ENCODE measurements at places on chromosomes 2 and 18.

GRCh38 chr2:198114064-198114463, 309.7 kb downstream of the PLCL1 start:
- DNase-seq = no peak

DNA sequence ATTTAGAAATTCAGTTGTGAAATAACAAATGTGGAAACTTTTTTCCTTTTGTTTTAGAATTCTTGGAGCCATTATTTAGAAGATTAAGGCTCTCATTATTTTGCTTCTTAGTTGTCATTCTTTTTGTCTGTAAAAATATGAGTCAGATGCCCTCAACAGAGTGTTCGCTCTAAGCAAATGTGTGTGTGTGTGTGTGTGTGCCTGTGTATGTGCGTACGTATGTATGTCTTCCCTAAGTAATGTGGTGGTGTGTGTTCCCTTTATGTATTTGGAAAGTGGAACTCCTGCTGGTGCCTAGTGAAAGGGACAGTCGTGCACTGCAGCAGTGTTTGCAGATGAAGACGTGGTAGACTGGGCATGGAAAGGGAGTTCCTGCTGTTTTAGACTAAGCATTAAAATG, 27.5 kb downstream of the ZNF407 start:
- no peak for DNase-seq

DNA sequence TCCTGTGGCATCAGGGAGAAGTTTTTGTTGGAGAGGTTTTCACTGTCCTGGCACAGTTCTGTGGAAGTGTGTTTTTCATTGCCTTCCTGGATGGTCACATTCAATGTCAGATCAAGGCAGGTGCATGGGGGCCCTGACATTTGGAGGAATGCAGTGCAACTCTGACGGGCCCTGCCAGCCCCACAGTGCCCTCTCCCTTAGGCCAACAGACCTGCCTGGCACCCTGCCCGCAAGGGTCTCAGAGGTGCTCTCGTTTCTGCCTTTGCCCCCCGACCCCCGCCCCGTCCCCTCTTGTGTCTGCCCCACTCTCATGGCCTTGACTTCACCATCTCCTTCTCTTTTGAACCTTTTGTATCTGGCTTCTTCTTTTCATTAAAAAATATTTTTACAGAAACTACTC, 257.2 kb upstream of the HDAC4 start:
- no peak for DNase-seq

DNA sequence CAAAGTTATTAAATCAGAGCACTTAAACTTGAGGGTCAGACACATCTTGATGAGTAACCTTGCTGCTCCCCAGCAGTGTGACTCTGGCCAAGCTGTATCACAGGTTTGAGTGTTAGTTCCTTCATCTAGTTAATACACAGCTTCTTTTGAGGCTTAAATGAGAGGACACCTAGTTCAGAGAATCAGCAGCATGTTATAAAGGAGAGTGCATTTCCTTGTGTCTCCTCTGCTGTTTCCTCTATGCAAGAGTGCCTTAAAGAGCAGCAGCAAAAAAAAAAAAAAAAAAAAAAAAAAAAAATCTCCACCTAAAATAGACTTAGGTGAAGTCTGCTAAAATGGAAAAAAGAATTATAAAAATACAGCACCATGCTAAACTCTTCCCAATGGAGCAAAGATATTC, 261.9 kb downstream of the TCF4 start:
- DNase-seq = no peak

GRCh38 chr2:55111570-55112228, 61.4 kb upstream of the RTN4 start:
- DNase-seq = no peak

DNA sequence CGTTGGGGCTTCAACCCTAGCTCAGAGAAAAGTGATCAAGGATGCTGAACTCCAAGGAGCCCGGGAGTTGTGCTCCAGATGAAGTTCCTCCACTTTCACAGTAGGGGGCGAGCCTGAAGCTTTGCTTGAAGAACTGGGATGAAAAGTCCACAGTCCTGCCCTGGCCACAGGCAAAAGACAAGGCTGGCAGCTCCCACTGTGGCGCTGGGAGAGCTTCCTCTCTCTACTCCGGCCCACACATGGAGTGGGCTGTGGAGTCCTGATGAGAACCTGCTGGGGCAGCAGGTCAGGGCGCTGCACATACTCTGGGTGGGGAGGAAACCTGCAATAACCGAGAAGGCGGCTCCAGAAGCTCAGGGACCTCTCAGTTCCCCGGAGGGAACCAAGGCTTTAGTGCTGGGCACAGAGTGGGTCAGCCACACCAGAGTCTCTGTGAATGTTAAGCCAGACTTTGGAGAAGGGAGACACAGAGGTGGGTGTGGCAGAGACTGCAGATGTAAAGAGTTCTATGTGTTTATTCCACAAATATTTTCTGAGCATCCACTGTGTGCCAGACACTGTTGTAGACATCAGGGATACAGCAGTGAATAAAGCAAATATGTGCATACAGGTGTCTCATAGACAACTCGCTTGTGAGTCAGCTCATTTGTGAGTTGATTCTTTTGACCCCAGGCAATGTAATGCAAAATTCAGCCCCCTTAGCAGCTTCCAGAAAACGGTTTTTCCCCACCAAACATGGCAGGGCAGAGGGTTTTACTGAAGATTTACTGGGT, 48.0 kb upstream of the MRPL33 start:
- DNase-seq = peak; percentile 73

DNA sequence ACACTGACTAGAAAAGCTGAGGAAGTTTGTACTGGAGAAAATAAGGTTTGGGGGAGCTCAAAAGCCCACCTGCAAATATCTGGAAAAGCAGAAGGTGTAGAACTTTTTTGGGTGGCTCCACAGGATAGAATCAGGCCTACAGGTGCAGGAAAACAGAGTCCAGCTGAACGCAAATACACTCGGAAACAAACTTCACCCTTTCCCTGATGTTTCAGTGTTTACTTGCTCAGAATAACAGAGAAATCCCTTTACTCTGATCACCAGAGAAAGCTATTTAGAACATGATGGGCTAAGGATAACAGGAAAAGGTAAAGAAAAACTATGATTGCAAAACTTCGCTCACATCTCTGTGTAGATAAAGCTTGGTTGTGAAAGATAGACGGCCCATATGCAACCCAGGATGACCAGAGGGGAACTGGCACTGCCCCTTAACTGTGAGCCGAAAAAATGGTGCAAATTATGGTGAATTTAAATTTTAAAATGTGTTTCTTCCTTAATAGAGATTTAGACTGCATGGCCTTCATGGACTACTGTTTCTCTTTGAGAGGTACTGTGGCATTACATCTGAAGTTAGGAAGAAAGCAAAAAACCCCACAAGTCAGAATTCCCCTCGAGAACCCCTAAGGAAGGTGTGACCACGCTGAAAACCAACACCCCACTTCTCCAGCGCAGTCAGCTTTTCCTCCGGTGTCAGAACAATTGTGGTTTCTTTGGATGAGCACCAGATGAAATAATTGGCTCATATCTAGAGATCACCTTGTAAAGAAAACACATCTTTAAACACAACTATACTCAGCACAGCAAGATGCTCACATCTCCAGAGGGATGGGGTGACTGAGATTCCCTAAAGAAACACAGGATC, 84.5 kb upstream of the TMEM247 start:
- no peak for DNase-seq

GRCh38 chr18:28723506-28723905, 546.6 kb upstream of the CDH2 start:
- no peak for DNase-seq

GRCh38 chr2:128375454-128375853, 56.8 kb upstream of the HS6ST1 start:
- no peak for DNase-seq

DNA sequence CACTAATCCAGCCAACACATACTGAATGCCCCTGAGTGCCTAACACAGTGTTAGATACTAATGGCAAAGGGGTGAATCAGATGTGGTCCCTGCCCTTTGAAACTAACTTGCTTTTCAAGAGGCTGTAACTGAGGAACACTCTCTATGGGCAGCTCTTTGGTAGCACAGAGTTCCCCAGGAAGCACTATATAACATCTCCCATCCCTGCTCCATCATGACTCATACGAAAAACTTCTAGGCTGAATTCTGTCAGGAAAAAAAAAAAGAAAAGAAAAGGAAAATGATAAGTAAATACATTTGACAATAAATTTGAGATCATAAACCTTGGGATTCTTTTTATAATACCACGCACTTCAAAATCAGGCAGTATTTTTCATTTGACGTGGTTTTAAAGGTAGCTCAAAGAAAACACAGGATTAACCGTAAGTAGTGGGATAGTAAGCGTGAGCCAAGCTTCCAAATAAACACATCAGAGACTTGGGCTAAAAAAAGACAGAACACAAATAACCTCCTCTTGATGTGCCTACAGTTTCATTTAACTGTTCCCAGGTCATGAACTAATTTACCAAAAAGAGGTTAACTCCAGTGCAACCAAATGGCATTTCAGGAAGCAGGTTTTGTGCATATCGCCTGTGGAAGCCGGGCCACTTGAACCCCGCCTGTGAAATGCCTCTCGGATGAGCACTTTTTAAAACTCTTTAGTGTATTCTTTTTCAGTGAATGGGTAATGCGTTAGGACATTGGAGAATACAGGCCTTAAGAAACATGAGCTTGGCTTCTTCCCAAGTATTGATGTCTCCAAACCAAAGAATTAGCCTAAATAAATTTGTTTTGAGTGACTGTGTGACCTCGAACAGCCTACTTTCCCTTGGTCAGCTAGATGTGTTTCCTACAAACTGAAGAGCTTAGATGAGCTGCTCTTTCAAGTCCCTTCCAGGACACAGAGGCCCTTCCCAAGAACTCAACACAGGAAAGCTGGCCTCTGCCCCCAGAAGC, 42.0 kb downstream of the RDH14 start:
- DNase-seq = no peak

DNA sequence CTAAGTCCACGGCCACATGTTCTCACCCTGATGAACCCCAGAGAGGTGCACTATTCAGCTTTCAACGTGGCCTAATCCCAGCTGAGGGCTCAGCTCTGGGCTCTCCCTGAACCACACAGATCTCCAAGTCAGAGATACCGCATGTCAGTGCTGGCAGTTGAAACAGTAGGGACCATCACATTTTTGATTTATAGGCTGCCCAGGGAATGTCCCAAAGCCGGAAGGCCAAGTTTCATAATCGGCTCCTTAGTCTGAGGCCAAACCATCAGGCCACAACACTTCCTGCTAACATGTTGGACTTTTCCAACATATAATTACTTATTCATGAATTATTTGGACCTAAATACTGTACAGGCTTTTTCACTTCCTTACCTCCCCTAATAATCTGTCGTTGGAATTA, 91.9 kb upstream of the KLHL29 start:
- DNase-seq = no peak

- peak; percentile 92 for DNase-seq
Observed at GRCh38 chr2:47072018-47072691, 83.0 kb downstream of the STPG4 start.

DNA sequence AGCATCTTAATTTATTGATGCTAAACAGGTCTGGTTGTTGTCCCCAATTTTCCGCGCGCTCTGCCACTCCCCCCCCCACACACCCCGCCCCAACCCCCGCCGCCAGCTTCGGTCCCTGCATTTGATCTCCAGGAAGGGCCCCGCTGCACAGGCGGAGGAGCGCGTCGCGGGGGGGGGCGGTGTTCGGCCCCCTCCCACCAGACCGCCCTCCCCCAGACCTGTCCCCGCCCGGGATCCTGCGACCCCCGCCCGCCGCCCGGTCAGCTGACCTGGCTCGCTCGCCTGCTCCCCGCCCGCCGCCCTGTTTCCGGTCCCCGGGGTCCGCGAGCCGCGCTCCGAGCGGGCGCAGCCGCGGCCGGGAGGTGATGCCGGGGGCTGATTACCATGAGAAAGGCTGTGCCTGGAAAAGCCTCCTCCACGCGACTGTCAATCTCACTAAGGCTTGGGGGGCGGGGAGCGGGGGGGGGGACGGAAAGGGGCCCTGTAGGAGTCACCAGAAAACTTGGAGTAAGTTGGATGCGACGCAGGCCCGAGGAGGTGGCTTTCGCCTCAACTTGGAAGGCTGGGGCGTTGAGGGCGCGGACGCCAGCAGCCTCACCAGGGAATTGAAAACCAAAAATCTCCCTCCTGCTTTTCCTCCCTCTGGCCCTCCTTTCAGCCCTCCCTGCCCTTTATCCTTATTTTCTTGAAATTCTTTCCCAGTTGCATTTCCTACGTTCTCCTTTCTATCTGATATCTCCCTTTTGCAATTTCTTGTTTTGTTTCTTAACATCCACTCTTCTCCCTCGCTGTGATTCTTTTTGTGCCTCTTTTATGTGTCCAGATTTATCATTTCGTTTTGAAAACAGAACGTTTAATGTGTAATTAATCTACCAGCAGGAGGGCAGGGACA, 4.4 kb upstream of the ZEB2 start:
- no peak for DNase-seq

- no peak for DNase-seq
Observed at GRCh38 chr18:43965691-43966090, 688.4 kb upstream of the SYT4 start.

DNA sequence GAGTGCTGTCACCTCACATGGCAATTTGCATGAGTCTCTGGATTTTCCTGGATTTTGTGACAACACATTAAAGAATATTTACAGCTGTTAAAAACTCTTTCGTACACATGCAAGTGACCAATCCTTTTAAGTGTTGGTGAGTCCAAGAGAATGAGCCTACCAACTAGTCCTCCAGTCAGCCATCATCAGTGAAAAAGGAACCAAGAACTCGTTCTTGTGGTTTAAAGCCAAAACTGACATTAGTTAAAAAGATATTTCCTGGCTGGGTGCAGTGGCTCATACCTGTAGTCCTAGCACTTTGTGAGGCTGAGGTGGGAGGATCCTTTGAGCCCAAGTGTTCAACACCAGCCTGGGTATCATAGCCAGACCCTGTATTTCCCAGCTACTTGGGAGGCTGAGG, 215.4 kb upstream of the ITGA4 start:
- DNase-seq = no peak

DNA sequence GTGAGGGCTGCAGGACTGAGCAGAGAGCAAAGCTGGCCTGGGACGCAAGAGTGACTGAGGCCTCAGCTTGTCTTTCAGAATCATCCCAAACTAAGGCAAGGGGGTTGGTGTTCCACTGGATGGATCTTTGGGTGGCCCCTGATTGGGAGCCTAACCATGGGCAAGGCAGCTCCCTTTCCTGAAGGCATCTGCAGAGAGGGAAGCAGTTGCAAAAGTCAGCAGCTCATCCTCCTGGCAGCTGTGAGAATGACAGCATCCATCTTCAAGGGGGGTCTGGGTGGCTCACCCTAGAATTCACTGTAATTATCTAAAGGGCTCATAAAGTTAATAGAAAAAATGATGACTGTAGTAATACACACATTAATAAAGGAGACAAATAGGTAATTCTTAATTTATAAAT, 46.5 kb upstream of the RAB31 start:
- DNase-seq = no peak

Data from renal pelvis (tissue), 12 donors.